ENCODE measurements at places on chromosomes 6 and 20.
A peak's percentile ranks its signal among the peaks of the same experiment; 100 is the strongest.

DNA sequence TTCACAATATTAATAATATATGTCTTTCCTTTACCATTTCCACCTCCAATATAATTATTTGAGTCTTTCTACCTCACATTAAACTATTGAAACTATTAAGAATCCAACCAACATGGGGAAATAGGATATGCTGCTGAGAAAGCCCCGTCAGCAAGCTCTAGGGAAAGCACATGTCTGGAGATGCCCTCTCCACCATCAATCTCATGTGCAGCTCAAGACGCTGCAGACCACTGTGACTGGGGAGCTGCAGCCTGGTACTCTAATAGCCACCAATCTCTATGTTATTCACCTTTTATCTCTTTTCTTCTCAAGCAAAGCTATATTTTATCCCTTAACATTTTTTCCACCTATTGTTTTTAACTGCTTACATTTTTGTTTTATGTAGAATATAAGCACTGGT is 50.3 kb downstream of the COL9A1 start:
- no peak for DNase-seq

DNA sequence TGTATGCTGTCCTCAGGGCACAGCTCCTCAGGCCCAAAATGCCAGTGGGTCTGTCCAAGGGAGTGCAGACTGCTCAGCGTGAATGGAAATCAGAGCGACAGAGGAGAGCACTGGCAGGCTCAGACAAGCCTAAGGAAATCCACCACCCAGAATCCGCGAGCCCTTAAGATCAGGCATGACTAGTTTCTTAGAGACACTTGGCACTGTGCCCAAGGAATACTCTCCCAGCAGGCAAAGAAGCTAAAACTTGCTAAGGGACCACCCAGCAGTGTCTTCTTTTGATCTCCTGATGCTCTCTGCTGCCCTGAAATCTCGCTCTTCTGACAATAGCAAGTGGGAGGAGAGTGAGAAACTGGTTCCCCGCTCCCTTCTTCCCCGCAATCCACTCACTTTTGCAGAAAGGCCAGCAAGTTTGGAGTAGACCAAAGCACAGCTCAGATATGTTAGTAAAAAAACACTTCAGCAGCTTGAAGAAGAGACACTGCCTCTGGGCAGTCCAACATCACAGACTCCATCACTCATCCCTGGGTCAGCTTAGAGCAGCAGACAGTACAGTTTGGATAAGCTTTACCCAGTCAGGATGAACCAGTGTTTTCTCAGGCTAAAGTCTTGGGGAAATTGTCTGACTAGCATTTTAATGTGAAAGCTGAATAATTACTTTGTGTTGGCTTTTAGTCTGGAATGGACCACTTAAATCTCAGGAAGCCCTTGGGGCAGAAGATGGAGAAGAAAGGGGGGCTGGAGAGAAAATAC is 32.4 kb downstream of the TRAF3IP2 start:
- no peak for DNase-seq

DNA sequence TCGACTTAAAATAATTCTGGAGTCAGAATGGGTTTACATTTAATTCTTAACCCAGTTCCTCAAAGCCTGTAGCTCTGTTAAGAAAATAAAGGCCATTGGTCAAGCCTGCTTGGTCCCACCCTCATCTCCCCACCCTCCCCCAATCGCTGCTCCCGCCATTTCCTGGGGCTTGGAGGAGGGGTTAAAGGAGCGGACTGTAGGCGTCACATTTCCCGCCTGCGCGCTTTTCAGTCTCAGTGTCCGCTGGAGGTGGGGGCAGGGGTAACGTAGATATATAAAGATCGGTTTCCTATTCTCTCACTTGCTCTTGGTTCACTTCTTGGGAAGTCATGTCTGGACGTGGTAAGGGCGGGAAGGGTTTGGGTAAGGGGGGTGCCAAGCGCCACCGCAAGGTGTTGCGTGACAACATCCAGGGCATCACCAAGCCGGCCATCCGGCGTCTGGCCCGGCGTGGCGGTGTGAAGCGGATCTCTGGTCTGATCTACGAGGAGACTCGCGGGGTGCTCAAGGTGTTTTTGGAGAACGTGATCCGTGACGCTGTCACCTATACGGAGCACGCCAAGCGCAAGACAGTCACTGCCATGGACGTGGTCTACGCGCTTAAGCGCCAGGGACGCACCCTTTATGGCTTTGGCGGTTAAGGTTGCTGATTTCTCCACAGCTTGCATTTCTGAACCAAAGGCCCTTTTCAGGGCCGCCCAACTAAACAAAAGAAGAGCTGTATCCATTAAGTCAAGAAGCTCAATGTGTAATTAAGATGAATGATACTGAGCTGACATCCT is 58.9 kb downstream of the TRIM38 start:
- peak; percentile 92 for DNase-seq

DNA sequence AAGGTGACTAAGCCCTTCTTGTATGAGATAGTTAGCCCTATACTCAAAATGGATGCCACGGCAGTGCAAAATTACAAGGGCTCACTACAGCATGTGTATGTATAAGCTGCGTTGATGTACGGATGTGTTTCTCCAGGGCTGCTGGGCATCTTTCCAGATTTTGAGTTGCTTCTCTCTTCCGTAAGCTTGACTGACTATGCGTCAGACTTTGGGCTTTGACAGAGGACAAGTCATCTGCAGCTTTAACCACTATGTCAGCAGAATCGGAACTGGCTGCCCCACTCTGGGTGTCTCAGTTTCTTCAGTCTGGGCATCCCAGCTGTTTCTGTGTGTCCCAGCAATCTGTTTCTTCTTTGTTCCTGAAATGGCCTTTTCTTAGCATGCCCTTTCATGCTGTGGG is 241.6 kb downstream of the BTBD3 start:
- DNase-seq = no peak

- DNase-seq = no peak
Measured at GRCh38 chr20:59677586-59677985, 73.2 kb downstream of the PHACTR3 start.

GRCh38 chr6:70281923-70282311 is 21.0 kb downstream of the COL9A1 start:
- DNase-seq = no peak

DNA sequence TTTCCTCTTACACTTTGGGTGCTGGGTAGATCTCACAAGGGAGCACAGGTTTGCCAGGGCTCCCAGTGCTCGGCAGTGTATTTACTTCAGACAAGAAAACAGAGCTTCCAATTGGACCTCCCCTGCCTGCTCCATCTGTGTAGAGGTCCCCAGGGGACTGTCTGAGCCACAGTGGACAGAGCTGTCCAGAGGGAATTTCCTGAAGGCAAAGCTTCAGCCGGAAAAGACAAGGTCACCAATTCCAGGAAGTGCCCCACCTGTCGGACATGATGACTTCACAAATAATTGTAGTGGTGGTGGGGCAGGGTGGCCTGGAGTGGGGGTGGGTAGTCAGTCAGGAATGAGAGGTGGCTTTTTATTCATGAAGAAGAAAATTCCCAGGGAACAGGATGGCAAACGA is 18.6 kb downstream of the ADGRF5 start:
- no peak for DNase-seq

GRCh38 chr6:6248651-6249050 is 71.8 kb downstream of the F13A1 start:
- DNase-seq = no peak
